ENCODE measurements at places on chromosomes 5 and 9.

DNA sequence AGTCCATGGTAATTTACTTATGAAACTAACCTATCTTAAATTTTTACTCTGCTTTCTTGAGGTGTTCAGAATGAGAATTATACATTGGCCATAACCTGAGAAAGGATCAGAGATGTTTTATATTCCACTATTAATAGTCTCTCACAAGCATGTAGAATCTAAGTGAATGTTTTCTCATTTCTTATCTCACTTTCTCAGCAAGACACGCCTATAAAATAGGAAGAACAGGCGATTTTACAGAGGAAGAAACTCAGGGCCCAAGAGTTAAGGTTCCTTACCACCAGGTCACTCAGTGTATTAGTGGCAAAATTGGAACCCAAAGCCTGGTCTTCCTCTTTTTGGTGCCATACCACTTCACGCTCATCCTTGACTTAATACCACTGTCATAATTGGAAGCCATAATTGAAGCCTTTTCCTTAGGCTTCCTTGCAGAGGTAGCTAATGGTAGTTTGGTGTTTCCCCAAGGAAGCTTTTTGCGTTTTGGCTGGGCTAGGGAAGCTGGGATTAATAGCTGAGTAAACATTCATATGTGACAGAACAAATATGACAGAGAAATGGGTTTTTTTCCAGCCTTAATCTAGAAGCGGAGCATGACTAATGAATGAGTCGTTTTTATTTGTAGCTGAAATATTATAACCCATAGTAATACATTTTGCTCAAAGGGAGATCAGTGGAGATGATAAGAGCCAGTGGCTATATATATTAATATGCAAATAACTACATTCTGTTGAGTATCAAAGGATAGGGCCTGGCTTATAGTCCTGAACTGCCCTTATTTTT lies 16.9 kb downstream of the HMGXB3 start:
- no peak for DNase-seq

DNA sequence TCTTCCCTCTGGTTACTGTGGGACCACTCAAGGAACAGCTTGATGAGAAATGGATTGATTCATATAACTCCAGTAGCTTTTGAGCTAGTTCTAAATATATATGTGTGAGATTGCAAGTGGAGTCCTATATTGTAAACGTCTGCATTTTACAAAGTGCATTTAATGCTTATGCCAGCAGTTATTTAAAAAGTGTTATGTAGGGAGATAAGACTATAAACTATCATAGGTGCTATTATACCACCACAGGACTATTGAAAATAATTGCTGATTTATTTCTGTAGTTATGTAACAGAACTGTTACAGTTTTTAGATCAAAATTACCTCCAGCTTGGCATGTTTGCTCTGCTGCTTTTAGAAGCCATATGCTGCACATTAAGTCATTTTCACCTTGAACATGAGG lies 36.2 kb downstream of the PTCD2 start:
- DNase-seq = no peak

DNA sequence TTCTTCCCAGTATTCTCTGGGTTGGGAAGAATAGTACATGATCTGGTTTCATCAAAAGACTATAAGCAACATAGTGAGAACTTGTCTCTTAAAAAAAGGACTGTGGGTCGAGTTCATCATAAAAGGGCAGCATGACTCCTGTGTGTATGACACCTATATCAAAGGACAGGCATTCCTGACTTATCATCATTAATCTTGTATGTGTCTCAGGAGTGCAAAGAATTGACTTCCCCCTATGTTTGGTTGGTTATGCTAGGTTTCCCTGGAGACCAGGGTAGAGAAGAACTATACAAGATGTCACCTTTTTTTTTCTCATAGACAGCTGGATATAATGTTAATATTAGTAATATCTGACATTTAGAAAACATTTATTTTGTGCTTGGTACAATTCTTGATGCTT lies 173.1 kb upstream of the ANKRD55 start:
- no peak for DNase-seq

GRCh38 chr5:143638654-143639053 lies 173.3 kb upstream of the HMHB1 start:
- no peak for DNase-seq

DNA sequence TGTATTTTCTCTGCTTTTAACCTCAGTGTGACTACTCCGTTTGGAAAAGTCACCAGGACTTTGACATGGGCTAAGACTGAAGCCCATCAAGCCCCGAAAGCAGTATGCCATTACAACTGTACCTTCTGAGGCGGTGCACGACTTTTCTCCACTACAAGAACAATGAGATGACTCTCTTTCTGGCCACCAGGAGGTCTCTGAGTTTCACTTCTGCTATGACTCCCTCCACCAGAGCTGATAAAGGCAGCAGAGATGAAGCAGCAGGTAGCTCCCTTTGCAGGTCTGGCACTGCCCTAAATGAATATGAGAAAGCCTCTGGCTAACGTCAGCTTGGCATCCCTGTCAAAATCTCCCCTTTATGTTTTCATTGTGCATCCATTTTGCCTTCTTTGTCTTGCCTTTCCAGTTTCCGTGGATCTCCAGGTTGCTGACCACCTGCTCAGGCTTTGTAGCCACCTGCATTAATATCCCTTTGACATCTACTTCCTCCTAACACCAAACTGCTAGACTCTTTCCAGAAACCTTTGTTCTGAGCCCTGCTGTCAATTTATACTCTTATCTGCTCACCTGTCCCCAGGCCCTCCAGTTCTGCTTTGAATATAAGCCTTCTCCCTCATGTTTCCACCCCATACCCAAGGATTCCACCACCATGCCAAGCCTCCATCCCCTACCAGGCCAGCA lies 221.7 kb downstream of the ZNF608 start:
- no peak for DNase-seq

- no peak for DNase-seq
Measured at GRCh38 chr9:135737840-135738521, 36.0 kb downstream of the KCNT1 start.

DNA sequence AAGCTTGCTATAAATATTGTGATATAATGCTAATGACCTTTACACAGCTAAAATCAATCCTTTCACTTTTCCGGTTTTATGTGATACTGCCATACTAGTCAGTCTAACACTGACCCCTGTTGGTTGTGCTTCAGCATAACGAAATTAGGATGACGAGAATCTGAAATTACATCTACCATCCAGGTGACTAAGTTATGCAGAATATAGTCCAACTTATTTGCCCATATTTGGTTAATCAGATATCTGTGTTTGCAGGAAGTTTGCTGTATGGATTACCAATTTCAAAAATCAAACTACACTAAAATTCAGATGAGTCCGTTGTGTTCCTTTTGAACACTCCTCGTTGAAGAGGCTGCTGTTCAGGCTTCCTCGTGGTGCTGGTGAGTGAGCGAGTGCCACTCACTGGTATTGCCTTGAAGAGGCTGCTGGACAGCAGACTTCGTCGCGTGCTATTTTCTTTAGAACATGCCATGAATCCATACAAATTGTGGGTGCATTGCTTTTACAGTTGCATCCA lies 32.5 kb downstream of the TENT4A start:
- DNase-seq = peak; percentile 52

Measured in inflammatory macrophage (primary cell).